NCI-H510A (cell line): ENCODE measurements at places on chromosomes 12 and 14.

DNA sequence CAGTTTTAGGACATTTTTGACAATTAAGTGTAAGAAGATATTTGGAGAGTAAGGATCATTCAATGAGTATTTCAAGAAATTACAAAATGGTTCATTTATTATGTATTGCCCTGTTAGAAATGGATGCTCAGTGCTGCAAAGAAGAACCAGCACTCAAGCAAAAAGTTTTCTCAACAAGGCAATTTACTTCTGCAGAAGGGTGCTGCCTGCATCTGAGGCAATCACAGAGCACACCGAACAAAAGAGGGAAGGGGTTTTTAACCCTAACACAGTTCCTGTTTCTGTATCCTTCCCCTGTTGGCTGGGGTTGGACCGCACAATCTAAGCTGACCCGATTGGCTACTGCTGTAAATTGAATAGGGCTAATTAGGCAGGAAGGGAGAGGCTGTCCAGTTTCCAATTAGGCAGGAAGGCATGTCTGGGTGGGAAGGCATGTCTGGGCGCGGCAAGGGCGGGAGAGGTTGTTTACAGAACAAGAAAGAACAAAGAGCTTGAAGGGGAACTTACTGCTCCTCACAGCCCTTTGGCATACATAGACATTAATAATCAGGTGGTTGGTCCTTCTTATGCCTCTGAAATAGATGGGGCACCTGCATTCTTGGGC lies 41.4 kb downstream of the SPTSSA start:
- DNase-seq: no peak

- no peak for DNase-seq
Observed at GRCh38 chr12:107519906-107520859, 165.4 kb upstream of the PWP1 start.

GRCh38 chr14:90408713-90409112 lies 11.9 kb downstream of the CALM1 start:
- no peak for DNase-seq

DNA sequence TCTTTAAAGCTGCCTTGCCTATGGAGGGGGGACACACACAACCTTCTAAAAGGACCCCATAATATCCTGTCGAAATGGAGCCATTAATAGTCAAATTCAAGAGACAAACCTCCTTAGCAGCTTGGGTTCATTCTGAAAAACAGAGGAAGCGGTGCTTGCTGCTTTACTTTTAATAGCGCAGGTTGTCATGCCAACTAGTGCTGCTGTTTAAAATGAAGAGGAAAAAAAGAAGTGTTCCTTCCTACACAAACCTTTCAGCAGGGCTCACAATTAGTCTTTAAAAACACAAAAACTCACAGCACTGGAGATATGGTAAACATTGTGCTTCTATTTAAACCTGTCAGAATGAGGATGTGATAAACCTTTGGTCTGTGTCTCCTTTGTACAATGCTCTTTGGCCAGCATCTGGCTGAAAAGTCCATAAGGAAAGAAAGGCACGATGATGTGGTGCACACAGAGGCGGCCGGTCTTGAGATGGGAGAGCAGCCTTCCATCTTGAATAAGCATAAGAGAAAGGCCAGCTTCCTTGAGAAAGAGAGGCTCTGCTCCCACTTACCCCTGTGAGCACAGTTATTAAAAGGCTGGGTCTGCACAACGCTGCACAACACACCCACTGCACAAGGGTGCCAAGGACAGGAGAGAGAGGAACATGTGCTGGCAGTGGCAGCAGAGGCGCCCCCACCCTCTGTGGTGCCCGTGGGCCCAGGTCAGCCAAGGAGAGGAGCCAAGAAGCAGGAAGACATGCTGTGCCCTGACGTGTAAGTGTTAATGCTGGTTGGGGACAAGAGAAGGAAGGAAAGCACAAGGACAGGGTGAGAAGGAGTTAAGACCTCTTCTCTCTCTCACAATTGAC lies 144.6 kb downstream of the TTC7B start:
- no peak for DNase-seq

GRCh38 chr12:12770262-12770661 lies 15.2 kb upstream of the APOLD1 start:
- no peak for DNase-seq
